Right lobe of liver (tissue), 6 donors: ENCODE measurements at places on chromosomes 12 and 14.

DNA sequence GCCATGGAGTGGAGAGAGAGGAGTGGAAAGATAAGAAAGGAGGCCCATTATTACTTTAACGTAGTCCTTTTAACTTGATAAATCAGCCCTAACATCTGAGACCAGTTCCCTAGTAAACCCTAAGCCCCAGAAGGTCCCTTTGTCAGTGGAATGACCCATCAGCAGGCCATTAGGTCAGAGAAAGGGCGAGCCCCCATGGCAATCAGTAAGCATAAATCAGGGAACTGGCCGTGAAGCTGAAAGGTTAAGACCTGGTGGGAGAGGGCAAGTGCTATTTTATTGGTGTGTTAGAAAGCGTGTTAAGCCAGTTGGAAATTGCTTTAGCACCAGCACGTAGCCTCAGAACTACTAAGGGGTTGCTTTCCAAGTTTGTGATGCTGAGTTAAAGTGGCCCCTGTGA, 708.0 kb downstream of the BCL11B start:
- DNase-seq, result no peak

DNA sequence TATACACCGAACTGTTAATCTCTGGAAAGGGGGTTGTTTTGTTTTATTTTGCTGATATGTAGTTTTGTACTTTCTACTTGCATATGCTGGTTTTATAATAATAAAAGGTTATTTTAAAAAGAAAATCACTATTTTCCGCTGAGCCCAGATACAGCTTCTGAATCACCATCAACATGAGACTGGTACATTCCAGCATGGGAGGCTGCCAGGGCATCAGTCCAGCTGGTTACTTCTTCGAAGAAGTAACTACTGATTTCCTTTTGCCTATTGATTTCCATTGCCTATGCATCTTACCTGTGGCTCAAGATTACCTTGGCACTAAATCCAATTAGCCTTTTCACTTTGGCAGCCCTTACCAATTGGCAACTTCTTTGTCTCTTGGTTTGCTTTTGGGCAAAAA, 11.7 kb upstream of the OSBPL8 start:
- DNase-seq, result no peak

DNA sequence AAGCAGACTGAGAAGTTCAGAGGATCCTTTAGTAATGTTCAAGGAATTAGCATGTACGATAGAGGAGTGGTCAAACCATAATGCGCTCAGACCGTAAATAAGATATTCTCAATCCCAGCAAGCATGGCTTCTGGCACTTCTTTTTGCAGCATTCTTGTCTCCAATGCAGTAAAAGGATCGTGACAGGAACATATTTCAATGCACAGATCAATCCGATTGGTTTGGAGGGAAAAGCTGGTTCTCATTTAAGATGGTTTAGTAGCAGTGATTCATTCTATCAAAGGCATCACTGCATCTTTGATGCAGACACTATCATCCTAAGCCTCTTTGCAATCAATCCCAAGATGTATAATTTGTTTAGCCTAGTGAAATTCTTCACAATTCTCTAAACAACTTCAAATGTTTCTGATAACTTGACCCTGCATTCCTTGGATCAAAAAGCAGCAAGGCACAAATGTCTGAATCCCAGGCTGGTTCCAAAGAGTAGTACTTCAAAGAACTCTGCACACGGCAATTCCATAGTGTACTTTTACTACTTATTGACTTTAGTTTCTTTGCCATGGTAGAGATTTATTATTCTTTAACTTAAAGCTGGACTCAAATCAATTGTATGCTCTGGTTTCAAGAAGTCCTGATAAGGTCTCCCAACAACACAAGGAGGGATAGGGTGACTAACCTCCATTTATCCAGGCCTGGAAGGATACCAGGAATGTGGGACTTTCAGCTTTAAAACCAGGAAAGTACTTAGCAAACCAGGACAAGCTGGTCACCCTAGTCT, 96.8 kb upstream of the MDM1 start:
- DNase-seq, result no peak

GRCh38 chr14:76872796-76873432, 46.7 kb downstream of the LRRC74A start:
- peak; percentile 59 for DNase-seq

GRCh38 chr12:82486524-82487235, 128.4 kb downstream of the METTL25 start:
- no peak for DNase-seq

- DNase-seq, result peak; percentile 70
Observed at GRCh38 chr14:53956427-53957201, at the start of gene BMP4. Gene BMP4, minus strand, starts transcription at chr14:53956825. Its CDS starts 4,603 bp downstream, at chr14:53952222.

DNA sequence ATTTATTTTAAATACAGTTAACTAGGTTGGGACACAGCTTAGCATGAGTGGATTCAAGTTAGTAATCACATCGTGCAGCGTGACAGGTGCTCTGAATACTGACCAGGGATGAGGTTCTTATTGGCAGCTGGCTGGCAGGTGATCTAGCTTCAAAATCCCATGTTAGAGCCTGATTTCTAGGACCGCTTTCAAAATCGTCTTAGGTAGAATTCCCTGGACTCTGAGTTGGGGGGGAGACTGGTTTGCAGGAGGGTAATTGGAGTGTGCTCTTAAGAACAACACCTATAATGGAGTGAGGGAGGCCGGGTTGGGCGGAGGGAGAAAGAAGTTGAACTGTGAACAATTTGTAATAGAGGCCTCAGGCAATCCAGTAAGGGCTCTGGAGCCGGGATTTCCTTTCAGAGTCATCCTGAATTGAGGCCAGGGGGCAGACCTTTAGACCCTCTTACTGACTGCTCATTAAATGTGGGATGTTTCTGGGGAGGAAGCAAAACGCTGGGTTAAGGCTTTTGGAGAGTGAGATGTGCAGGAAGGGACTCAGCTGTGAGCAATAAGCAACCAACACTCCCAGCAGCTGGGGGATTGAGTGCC, 874 bp upstream of the YARS2 start:
- DNase-seq, result no peak

- no peak for DNase-seq
Observed at GRCh38 chr14:60094306-60094897, 2.7 kb downstream of the PCNX4 start.

- DNase-seq, result no peak
Observed at GRCh38 chr14:103241531-103241930, 92.5 kb upstream of the EIF5 start.

GRCh38 chr14:102525219-102525928, 15.8 kb upstream of the ANKRD9 start:
- no peak for DNase-seq

DNA sequence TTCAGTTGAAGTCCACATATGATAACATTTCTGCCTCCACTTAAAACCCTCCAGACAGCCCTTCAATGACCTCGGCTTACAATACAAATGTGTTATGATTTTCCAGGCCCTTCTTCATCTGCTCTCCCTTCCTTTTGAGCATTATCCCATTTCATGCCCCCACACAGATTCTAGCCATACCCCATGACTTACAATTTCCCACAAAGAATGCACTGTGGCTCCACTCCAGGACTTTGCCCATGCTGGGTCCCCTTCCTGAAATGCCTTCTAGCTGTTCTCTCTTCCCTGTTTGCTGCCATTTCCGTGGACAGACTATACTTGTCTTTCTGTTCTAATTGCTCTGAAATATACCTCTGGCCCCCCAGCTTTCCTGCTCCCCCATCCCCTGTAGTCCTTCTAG, 963.2 kb downstream of the DIO2 start:
- no peak for DNase-seq

- DNase-seq, result no peak
Observed at GRCh38 chr12:89230376-89231315, 121.7 kb downstream of the DUSP6 start.

DNA sequence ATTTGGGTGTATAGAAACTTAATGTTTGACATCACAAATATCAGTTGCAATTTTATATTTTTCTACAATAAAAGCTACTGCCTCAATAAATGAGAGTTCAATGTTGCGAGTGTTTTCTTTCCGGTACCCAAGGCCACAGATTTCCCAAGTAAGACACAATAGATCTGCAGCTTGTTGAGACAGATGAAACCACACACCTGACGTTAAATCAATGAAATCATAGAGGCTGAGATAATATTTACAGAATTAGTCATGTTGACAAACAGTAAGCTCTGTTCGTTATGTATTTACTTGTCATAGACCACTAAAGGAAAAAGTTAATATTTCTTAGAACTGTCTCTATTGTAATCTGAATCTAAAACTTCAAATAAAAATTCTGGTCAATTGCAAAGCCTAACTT, 49.2 kb upstream of the PTHLH start:
- no peak for DNase-seq

DNA sequence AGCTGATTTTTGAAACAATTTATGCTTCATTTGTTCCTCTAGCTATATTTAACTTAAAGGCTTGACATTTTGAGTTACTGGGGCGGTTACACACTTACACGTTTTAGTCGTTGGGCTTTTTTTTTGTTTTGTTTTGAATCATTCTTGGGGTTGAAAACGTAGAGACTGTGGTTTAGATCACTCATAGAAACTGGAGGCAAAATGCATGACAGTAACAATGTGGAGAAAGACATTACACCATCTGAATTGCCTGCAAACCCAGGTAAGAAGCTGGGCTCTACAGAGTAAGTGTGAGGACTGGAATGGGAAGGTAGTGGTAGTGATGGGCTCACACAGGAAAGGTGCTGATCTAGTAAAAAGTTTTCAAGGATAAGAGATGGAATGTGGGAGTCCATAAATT, at the start of gene CLEC2D:
Gene CLEC2D (plus strand): TSS at position 180 of the 400 bp plus-strand sequence. CDS start 22 bp downstream, at position 202.
- no peak for DNase-seq

DNA sequence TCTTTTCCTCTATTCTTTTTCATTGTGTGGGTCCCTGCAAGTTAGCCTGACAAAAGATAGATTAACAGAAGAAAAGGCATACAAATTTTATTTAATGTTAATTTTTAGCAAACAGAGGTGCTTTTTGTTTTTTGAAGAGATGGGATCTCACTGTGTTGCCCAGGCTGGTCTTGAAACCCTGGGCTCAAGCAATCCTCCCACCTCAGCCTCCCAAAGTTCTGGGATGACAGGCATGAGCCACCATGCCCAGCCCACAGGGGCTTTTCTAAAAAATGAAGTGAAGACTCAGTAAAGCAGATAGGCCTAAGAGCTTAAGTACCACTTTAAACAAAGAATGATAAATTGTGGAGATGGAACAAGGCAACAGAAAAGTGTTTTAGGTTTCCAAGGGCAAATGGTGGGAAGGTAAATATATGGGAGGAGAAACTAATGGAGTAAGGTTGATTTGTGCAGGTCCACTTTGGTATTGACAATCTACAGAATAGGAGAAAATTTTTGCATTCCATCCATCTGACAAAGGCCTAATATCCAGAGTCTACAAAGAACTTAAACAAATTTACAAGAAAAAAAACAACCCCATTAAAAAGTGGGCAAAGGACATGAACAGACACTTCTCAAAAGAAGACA, 18.6 kb upstream of the EEA1 start:
- DNase-seq, result no peak

GRCh38 chr12:107126796-107127481, 33.6 kb upstream of the CRY1 start:
- DNase-seq, result no peak

GRCh38 chr12:24838531-24838950, 110.4 kb downstream of the BCAT1 start:
- no peak for DNase-seq

DNA sequence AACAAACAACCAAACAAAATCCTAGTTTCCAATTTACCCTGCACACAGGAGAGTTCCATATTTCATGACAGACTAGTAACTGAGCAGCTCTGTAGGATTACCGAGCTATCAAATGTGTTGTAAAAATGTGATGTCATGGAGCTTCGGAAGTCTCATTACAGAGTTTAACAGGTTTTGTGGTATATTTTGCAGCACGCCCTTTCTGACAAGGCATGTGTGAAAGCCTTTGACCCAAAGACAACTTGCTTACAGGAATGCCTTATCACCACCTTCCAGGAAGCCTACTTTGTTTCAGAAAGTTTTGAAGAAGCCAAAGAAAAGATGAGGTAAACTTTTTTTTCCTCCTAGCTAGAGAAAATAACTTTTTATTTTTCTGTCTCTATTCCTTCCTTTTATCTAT, 92.4 kb downstream of the TPH2 start:
- no peak for DNase-seq

GRCh38 chr14:22888662-22889061, 5.6 kb downstream of the REM2 start:
- DNase-seq, result no peak

DNA sequence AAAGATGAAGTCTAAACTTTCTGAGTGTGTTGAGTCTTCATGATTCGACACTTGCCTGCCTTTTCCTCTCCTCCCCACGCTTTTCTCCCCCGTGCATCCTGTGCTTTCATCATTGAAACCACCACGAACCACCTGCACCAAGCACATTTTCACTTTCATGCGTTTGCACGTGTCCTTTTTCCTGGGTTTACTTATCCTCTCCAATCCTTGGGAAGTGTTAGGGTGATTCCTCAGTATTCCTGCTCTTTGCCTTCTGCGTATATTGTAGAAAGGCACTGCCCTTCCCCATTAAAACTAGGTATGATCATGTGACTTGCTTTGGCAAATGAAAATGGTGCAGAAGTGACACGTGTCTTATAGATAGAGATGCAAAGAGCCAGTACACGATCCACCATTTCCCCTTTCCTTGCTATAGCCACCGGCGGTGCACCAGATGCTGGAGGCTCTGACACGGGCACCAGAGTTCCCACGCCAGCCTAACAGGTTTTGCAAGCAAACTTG, 106.6 kb downstream of the BRMS1L start:
- DNase-seq, result no peak

DNA sequence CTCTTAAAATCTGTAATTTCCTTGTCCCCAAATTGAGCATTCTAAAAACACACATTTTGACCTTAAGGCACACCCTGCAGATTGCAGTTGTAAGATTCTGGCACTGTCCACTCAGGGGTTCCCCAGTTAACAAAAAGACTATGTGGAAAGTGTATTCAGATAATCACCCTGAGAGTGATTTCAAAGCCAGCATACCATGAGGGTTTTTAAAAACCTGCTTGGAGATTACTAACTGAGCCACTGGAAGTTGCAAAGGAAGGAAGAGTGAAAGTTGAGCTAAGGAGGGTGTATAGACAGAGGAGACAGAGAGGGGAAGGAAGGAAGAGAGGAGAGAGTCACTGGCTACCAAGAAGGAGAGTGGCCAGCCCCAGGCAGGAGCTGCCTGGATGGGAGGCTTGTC, 82.6 kb downstream of the EML1 start:
- DNase-seq, result no peak

GRCh38 chr14:50796390-50796789, 34.6 kb downstream of the NIN start:
- DNase-seq, result no peak

DNA sequence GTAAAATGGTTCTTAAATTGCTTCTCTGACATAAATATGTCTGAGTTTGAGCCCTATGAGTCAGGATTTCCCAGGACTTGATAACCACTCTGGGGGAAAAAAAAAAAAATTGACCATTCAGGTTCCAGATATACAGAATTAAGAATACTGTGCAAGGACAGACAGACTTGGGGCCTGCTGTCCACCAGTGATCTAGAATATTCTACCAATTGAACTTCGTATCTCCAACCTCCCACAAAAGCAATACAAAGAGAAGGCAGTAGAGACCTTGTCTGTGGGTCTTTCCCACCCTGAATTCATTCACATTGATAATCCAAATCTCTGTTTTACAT, 4.1 kb downstream of the SINHCAF start:
- no peak for DNase-seq

GRCh38 chr12:109861689-109862314, 18.5 kb downstream of the GLTP start:
- no peak for DNase-seq
